Hindlimb muscle (tissue), 1 donor: ENCODE measurements at places on chromosomes 6 and 20. TPM values are rescaled to one million over a fixed set of nuclear protein-coding genes. Genes with fewer than 3 reads are reported as not detected.

The FOXS1 gene
- 4.5 TPM for polyA plus RNA-seq

DNA sequence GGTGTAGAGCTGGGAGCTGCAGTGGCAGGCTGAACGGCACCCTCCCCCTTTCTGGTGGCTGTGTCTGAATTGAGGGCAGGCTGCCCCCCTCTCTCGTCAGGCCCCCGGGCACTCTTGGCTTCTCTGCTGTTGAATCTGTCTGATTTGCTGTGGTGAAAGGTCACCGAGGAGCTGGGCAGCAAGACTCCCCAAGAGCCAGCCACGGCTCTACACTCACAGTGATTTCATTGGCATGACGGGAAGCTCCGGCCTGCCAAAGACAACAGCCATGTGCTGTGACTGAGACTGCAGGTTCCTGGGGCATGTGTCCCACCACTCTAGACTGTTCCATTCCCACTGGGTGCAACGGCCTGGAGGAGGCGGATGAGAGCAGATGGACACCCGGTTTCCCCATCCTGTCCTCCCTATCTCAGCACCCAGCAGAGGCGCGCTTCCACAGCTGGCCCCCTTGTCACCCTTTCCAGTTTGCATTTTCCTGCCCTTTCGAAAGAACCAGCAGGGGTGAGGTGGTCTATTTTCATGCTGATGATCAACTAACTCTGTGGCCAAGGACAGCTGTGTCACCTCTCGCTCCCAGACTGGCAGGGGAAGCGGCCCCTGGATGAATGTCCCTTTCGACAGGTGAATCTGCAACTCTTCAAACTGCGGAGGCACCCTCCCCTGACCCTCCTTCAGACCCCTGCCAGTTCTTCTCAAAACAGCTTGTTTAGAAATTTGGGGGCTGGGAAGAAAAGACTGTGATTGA is 2.2 kb downstream of the APCDD1L start:
- no peak for DNase-seq

DNA sequence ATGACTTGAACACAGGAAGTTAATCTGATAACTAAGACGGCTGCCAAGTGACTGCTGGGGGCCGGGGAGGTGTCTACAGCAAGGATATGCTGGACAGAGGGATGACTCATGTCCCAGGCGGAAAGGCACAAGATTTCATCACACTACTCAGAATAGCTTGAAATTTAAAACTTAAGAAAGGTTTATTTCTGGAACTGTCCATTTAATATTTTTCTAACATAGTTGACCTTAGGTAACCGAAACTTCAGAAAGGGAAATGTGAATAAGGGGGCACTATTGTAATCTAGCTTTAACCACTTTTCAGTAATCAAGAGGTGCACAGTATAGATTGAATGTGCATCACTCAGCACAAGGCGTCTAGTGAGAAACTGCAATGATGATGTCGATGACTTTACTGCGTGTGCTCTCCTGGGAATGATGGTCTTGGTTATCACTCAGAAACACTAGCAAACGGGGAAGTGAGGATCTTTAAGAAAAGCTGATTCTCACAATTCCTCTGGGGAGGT is 171.5 kb downstream of the QKI start:
- DNase-seq, result no peak

DNA sequence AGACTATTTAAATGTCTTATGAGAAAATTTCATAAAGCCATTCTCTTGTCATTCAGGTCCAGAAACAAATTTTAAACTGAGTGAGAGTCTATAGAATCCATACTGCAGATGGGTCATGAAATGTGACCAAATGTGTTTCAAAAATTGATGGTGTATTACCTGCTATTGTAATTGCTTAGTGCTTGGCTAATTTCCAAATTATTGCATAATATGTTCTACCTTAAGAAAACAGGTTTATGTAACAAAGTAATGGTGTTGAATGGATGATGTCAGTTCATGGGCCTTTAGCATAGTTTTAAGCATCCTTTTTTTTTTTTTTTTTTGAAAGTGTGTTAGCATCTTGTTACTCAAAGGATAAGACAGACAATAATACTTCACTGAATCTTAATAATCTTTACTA is 5.0 kb downstream of the MARCKS start:
- DNase-seq, result no peak
